ENCODE measurements at places on chromosomes 1 and 21.

DNA sequence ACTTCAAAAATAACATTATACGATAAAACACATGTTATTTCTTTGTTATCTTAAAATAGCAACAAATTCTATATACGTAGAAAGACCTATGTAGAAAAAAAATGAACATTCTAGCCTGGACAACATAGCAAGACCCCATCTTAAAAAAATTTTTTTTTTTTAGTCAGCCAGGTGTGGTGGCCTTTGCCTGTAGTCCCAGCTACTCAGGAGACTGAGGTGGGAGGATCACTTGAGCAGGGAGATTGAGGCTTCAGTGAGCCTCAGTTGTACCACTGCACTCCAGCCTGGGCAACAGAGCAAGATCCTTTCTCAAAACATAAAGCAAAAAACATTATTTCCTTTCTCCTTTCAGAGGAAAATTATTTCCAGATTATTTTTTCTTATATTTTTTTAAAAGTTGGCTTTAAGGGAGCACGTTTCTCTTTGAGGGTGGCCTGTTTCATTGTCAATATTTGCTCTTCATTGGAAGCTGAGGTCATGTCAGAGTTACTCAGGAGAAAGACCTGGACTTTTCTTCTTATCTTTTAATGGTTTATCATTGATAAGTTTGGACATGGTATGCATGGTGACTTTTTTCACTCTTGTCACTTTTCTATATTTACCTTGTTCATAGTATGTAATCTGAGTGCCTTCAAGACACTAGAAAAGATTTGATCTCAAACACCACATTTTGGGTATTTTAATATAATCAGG is 32.0 kb downstream of the NFIA start:
- DNase-seq, result no peak

DNA sequence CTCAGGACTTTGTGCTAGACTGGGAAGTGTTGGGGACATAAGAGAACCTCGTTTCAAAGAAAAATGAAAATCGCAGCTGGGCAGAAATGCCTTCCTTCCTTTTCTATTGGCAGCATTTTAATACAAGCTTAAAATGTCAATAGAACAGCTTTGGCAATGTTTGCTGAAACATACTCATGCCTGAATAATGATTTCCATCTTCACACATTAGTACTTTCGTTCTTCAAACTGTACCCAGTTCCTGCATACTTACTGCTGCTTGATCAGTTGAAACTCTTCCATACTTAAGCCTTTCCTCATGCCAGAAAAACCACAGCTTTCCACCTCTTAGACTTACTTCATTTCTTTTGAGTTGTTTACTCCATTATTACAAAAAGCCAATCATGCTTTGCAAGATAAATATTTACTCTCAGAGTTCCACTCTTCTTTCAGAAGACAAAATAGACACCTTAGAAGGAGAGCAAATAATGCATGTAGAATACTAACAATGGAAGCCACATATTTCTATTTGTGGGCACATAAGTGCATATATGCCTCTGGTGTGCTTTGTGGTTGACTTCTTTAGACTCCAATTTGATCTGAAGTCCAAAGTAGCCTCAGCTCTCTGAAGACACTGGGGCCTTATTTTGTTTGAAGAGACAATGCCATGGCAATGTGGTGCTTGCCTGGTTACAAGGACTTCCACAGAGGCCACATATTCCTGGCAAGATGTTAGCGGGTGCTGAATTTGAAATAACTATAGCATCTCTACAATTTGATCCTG is 22.7 kb upstream of the CD55 start:
- peak; percentile 68 for DNase-seq

DNA sequence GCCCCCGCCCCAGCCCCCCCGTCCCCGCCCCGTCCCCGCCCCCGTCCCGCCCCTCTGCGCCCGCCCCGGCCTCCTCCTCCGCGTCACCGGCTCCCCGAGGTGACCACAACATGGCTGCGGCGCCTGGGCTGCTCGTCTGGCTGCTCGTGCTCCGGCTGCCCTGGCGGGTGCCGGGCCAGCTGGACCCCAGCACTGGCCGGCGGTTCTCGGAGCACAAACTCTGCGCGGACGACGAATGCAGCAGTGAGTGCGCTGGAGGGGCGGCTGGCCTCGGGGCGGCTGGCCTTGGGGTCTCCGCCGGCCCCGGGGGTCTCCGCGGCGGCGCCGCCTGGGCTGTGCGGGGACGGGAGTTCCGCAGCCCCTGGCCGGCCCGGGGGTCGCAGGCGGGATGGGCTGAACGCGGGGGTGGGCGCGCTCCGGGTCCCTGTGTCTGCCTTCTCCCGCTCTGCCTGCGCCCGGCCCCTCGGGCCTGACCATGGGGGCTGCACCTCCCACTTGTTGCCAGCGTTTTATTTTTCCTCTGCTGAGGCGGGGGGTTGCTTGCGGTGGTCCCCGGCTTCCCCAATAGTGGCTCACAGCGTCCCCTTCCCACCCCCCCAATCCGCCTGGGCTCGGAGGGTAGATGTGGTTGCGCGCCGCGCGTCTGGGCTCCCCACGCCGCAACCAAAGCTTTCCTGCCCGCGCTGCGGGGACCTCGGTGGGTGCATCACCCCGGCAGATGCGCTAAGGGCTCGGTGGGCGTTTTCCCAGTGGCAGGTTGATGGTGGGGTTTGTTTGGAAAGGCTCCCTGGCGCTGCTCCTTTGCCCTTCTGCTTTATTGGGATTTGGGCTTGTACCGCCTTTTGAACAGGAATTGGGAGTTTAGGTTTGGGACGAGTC is at the start of gene MIA3:
TSS of gene MIA3 (plus strand) at position 97 of the 879 bp plus-strand sequence. CDS start at position 111, 14 bp downstream.
- DNase-seq, result peak; percentile 18

DNA sequence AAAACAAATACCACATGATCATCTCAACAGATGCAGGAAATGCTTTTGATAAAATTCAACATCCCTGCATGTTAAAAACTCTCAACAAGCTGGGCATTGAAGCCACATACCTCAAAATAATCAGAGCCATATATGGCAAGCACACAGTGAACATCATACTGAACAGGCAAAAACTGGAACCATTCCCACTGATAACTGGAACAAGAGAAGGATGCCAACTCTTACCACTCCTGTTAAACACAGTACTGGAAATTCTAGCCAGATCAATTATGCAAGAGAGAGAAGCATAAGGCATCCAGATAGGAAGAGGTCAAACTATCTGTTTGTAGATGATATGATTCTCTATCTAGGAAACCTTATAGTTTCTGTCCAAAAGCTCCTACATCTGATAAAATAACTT is 91.6 kb downstream of the DNAH14 start:
- no peak for DNase-seq

GRCh38 chr1:89657886-89658285 is 25.0 kb downstream of the LRRC8C start:
- DNase-seq, result no peak

DNA sequence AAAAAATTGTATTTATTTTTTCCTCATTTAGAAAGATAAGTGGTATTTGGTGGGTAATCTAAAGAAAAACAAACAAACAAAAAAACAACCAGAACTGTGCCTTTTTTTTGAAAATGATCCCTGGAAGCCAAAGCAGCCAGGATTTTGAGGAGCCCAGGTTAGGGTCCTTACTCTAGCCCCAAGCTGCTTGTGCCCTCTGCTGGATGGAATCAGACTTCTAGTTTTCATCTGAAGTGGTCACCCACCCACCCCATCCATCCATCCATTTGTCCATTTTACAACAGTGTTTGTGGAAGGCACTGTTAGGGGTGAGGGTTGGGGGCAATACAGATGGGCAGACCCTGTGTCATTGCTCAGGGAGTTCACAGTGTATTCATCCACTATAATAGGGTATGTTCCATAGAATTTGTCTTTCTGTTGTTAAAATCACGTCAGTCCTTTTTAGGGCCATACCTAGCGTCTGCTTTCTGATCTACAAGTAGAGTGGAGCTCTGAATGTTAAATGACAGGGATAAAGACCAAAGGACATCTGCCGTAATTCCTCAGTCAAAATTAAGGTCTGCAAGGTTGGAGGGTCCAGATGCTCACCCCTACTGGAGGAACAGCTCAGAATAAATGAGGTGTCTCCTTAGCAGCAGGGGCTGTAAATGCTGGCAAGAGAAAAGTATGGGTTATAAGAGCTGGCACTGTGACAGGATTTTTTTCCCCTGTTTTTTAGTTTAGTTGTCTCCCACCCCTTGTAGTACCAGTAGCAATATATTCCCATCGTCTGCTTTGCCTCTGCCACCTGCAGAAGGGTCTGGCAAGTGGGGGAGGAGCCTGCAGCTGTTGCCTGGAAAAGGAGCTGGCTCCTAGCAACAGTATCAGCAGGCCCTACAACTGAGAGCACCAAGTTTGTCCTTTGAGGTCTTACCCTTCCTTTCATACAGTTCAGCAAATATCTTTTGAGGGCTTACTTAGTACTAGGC is 3.2 kb downstream of the LRRC42 start:
- DNase-seq, result peak; percentile 40

- DNase-seq, result peak; percentile 3
Measured at GRCh38 chr21:33071770-33072306, 1.9 kb downstream of the OLIG1 start.

DNA sequence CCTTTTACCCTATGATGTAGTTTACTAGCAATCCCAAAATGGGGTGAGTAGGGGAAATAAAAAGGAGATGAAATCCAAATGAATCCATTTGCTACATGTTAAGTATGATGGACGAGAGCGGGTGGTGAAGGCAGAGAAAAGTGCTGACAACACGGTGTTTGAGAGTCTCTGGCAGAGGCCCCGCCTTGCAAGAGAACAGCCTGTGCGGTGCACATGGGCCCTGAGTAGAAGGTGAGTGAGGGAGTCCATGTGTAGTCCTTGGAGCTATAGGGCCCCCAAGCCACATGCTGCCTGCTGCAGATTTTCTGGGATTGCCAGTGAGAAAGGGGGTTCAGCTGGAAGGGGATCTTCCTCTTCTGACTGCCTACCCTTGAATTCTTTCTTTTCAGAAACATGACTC is 177.1 kb downstream of the TNR start:
- no peak for DNase-seq

DNA sequence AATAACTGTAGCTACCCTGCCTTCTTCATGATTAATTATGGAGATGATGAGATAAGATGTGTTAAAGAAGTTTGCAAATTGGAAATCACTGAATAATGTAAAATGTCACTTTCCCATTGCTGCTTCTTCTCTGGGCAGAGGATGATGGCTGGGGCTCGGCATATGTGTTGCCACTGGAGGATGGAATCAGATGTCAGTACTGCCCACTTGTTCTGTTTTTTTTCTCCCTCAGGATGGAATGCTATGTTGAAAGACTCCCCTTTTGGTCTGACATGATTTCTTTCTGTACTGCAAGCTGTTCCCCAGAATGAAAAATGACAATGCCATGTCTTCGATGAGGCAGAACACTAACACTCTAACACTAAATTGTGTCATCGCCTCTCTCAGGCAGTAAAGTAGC is 373.9 kb upstream of the SPAG17 start:
- no peak for DNase-seq

GRCh38 chr1:188615321-188615720 is 1786.6 kb downstream of the PLA2G4A start:
- no peak for DNase-seq
